ENCODE measurements at places on chromosomes 6 and 20. TPM values are rescaled to one million over a fixed set of nuclear protein-coding genes. Genes with fewer than 3 reads are reported as not detected.

The CYP24A1 gene
- polyA plus RNA-seq = not detected

The HMGCLL1 gene
- polyA plus RNA-seq = not detected

The HLA-DOB gene
- polyA plus RNA-seq = not detected

The WFDC10A gene
- polyA plus RNA-seq = not detected

The SLC22A1 gene
- polyA plus RNA-seq = not detected

The VGLL2 gene
- polyA plus RNA-seq = not detected

The PTCRA gene
- polyA plus RNA-seq = not detected

The LAMA2 gene
- not detected for polyA plus RNA-seq

The OR2H2 gene
- polyA plus RNA-seq = not detected

DNA sequence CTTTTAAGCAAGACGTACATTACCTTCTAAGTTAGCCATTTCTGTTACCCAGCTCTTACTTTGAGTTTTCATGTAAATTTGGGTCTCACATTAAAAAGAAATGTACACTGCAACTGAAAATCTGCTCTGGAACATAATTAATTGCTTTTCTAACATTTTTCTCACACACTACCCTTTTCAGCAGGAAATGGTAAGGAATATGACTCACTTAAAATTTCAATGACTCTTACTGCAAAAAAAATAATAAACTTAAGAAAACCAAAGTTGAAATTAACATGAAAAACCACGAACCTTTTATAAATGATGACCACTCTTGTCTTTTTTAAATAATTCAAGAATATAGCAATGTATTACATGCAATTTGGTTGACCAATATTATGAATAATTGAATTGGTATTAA is 1.3 kb downstream of the CGA start:
- peaks cover 11% of the 10 kb centered on the region for H3K27me3 ChIP-seq
- no peaks in the 10 kb centered on the region for H3K36me3 ChIP-seq
- no peak for DNase-seq
- no peak overlapping the region for H3K27ac ChIP-seq

- H3K27ac ChIP-seq = no peak overlapping the region
- no peak for DNase-seq
- no peaks in the 10 kb centered on the region for H3K27me3 ChIP-seq
- H3K4me3 ChIP-seq = no peak overlapping the region
- H3K4me1 ChIP-seq = no peaks in the 10 kb centered on the region
These were observed 204.5 kb downstream of the HIVEP2 start for GRCh38 chr6:142740449-142740848.

- no peaks in the 10 kb centered on the region for H3K27me3 ChIP-seq
- H3K36me3 ChIP-seq = no peaks in the 10 kb centered on the region
- H3K4me3 ChIP-seq = no peak overlapping the region
- no peak for DNase-seq
- no peak overlapping the region for H3K27ac ChIP-seq
These were observed 7.0 kb upstream of the NINL start for GRCh38 chr20:25592135-25592852.

GRCh38 chr6:33312361-33313104 is 1.3 kb downstream of the TAPBP start:
- DNase-seq = peak; percentile 86
- H3K36me3 ChIP-seq = peaks cover 40% of the 10 kb centered on the region
- peak overlapping the region; percentile 99 for H3K4me3 ChIP-seq
- H3K27ac ChIP-seq = peak overlapping the region; percentile 98
- no peaks in the 10 kb centered on the region for H3K27me3 ChIP-seq

DNA sequence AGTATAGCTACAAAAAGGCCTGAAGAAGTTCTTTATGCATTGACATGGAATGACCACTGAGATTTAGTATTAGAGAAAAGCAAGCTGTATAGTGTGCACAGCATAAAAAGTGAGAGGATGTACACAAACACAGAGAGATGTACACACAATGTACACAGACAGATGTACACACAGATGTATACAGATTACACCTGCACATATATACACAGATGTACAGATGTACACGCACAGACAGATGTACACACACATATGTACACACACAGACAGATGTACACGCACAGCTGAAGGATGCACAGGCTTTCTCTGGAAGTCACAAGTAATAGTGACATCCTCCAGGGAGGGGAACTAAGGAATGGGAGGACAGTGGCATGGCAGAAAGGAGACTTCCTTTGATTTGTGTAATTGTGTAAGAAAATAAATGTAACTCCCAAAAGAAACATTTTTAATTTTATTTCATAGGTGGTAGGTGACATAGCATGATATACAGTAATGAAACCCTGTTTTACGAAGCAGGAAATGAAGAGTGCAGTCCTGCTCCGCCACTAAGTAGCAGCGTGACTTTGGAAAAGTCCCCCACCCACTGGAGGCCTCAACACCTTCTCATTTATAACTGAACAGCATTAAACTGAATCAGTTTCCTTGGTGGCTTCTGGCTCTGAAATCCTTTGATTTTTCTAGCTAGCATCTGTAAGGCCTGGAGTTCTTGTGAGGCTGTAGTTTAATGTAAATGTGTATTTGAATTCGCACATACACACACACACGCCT is 14.1 kb downstream of the NFATC2 start:
- no peaks in the 10 kb centered on the region for H3K36me3 ChIP-seq
- H3K4me1 ChIP-seq = peaks cover 87% of the 10 kb centered on the region
- no peak overlapping the region for H3K27ac ChIP-seq
- no peak for DNase-seq

DNA sequence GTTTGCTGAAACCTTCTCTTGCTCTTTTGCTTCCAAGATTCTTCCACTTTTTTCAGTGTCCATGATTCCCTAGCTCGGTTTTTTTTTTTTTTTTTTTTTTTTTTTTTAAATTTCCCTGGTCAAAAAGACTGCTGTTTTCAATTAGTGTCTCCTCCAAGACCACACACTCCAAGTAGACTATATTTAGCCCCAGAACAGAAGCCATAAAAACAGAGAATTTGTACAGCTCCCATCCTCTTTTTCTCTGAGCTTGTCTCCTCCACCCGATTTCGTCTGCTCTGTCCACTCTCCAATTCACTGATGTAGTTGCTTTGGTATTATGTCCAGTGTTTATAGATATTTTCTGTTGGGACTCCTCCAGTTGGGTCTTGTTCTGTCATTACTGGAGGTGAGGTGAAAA is 37.6 kb downstream of the RSPH3 start:
- no peaks in the 10 kb centered on the region for H3K4me1 ChIP-seq
- peaks cover 2% of the 10 kb centered on the region for H3K36me3 ChIP-seq
- H3K27me3 ChIP-seq = no peaks in the 10 kb centered on the region
- no peak overlapping the region for H3K27ac ChIP-seq
- no peak overlapping the region for H3K4me3 ChIP-seq
- DNase-seq = no peak

DNA sequence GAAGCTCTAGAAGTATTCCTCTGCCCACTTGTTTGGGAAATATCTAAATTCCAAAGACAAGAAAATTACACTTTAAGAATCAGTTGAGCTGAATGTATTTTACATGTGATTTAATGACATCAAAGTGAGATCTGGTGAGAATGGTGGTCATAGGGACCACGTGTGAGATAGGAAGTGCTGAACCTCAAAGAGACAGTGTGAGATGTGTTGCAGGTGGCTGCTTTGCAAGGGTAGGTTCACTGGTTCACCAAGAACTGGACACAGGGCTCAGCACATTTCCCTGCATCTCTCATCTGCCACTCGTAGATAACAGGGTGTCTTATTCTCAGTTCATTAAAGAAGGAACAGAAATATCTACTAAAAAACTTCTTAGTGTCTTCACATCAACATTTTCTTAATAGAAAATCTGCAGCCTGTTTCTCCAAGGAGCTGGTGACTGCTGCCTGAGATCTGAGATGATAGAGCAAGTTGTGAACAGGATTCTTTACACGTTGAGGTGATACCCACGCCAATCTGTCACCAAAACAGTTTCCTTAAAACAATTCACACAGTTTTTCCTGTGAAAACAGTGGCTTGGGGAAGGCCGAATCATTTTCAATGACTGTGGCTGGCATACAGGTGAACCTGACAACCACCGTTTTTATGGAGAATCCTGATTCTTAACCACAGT is 7.2 kb downstream of the CCR6 start:
- no peaks in the 10 kb centered on the region for H3K27me3 ChIP-seq
- no peak overlapping the region for H3K4me3 ChIP-seq
- peaks cover 50% of the 10 kb centered on the region for H3K4me1 ChIP-seq
- no peak overlapping the region for H3K27ac ChIP-seq
- no peaks in the 10 kb centered on the region for H3K36me3 ChIP-seq
- no peak for DNase-seq

DNA sequence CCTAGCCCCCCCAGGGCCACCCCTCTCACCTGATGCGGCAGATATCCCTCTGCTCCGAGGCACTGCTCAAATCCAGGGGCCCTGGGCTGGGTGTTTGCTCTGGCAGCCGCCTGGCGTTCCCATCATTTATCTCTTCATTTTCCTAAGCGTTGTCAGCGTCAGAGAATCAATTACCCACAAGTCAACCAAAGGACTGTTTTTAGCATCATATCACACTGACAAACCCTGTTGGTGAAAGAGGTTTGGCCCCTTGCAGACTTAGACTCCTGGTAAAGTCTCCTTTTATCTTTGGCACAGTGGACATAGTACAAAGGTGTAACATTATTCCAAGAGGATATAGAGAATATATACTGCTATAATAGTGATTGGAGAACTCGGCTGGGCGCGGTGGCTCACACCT is at the start of gene GHRH:
Gene GHRH (minus strand): TSS at position 101 of the 400 bp plus-strand sequence. CDS start 4,925 bp downstream, outside the sequence.
- H3K4me1 ChIP-seq = no peaks in the 10 kb centered on the region
- DNase-seq = no peak
- no peaks in the 10 kb centered on the region for H3K36me3 ChIP-seq

DNA sequence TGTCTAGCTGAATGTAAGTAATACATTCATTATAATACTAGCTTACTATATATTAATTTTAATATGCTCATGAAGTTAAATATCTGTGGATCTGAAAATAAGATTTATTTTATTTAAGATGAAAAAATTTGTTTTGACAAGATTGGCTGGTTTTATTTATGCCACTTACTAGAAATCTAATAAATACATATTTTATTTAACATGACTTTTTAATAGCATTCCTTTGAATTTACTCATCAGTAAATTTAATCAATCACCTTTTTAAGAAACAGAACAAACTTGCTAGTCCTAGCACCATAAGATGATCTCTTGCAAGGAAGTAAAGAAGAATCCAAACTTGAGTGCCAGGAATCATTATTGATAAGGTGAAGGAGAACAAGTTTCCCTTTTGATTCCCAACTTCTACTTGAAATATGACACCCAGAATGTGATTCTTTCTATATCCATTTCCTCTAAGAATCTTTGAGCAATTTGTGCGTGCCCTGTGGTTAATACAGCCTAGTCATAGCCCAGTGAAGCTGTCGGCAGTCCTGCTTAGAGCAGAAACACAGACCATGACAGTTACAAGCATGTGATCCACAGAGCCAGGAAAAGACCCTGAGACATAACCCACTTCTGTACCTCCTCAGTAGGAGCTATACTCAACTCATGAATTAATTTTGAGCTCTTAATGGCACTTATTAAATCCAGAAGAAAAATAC is 282.3 kb upstream of the QKI start:
- no peak for DNase-seq
- no peaks in the 10 kb centered on the region for H3K36me3 ChIP-seq
- no peak overlapping the region for H3K27ac ChIP-seq
- H3K4me1 ChIP-seq = no peaks in the 10 kb centered on the region

DNA sequence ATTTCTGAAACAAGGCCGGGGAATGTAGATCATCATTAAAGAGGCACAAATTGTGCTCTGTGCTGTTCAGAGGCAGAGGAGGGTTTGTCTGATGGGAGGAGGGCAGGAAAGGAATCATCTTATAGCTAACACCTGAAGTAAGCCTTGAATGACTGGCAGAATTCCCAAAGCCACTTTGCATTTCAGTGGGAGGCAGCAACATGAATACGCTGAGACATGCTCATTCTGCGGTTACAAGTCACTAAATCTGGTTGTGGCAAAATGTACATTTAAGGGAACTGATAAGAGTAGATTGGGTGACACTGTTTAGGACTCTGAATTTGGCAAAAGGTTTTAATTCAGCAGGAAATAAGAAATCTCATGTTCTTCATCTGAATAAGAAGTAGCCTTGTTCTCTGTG is 4.4 kb upstream of the COL19A1 start:
- H3K36me3 ChIP-seq = no peaks in the 10 kb centered on the region
- no peak overlapping the region for H3K27ac ChIP-seq
- H3K27me3 ChIP-seq = no peaks in the 10 kb centered on the region
- no peak for DNase-seq
- H3K4me3 ChIP-seq = no peak overlapping the region

- H3K4me1 ChIP-seq = no peaks in the 10 kb centered on the region
- DNase-seq = no peak
- no peak overlapping the region for H3K4me3 ChIP-seq
- H3K36me3 ChIP-seq = no peaks in the 10 kb centered on the region
These were observed 212.1 kb upstream of the PHACTR1 start for GRCh38 chr6:12504325-12504966.

DNA sequence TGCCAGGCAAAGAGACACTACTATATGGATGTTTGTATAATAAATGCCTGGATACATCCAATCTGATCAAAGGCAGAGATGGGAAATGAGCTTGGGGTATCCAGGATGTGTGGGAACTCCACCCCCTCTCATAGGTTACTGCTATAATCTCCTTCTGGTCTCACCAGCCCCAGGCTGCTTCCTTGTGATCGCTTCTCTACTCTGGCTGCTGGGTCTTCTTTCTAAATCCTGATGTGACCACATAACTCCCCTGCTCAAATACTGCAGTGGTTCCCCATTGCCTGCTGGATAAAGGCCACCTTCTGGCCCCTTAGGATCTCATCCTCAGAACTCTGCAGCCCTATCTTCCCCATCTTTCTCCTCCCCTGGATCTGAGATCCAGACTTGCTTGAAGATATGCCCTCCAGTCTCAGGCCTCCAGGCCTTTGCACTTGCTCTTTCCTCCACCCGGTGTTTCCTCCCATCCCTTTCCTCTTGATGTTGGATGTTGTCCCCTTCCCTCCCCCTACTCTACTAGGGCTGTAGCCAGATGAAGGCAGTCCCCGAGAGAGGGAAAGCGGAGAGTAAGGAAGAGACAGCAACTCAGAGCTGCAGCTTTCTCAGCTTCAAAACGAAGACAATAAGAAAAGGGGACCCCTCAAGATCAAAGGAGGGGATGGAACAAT is 828 bp upstream of the XKR7 start:
- H3K36me3 ChIP-seq = no peaks in the 10 kb centered on the region
- peaks cover 5% of the 10 kb centered on the region for H3K4me1 ChIP-seq
- H3K27me3 ChIP-seq = peaks cover 73% of the 10 kb centered on the region
- no peak overlapping the region for H3K27ac ChIP-seq

DNA sequence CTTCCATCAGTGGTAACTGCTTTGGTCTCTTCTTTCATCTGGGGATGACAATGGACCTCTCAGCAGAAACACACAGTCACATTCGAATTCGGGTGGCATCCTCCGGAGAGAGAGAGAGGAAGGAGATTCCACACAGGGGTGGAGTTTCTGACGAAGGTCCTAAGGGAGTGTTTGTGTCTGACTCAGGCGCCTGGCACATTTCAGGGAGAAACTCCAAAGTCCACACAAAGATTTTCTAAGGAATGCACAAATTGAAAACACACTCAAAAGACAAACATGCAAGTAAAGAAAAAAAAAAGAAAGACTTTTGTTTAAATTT is 6.1 kb downstream of the EDN1 start:
- no peak for DNase-seq
- no peak overlapping the region for H3K27ac ChIP-seq
- H3K4me1 ChIP-seq = no peaks in the 10 kb centered on the region
- peaks cover 2% of the 10 kb centered on the region for H3K36me3 ChIP-seq

- peaks cover 27% of the 10 kb centered on the region for H3K4me1 ChIP-seq
- peak; percentile 4 for DNase-seq
- H3K27ac ChIP-seq = peak overlapping the region; percentile 73
- H3K36me3 ChIP-seq = peaks cover 5% of the 10 kb centered on the region
- H3K27me3 ChIP-seq = peaks cover 60% of the 10 kb centered on the region
- H3K4me3 ChIP-seq = peak overlapping the region; percentile 86
These were observed 26.0 kb downstream of the GPX6 start for GRCh38 chr6:28489366-28490204.

- no peak for DNase-seq
- H3K27ac ChIP-seq = no peak overlapping the region
- H3K27me3 ChIP-seq = peaks cover 4% of the 10 kb centered on the region
- no peaks in the 10 kb centered on the region for H3K4me1 ChIP-seq
These were observed 128.6 kb upstream of the PLCB4 start for GRCh38 chr20:8940326-8940725.

All from naive thymus-derived CD8-positive, alpha-beta T cell (primary cell).